ENCODE measurements at places on chromosomes 13 and 19.

GRCh38 chr13:70523622-70524021 is 415.4 kb upstream of the KLHL1 start:
- DNase-seq: no peak

GRCh38 chr19:2230033-2230531 is 6.0 kb downstream of the PLEKHJ1 start:
- DNase-seq: no peak

- no peak for DNase-seq
Observed at GRCh38 chr19:51002089-51002532, 707 bp upstream of the KLK8 start.

DNA sequence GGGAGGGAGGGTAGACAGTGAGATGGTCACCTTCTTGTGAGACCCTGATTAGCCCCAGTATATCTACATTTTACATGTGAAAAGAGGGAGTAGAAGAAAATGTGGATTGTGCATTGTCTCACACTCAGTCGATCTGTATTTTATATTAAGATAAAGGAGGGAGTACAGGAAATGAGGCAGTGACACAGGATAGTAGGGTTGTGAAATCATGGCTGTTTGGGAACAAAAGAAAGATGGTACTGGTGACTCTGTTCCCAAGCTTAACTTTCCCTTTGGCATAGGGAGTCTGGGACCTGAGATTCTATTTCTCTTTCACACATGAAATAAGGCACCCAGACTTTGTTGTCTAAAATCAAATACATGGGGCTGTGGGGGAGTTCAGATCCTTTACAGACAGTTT is 194.7 kb downstream of the ABCC4 start:
- DNase-seq: no peak

DNA sequence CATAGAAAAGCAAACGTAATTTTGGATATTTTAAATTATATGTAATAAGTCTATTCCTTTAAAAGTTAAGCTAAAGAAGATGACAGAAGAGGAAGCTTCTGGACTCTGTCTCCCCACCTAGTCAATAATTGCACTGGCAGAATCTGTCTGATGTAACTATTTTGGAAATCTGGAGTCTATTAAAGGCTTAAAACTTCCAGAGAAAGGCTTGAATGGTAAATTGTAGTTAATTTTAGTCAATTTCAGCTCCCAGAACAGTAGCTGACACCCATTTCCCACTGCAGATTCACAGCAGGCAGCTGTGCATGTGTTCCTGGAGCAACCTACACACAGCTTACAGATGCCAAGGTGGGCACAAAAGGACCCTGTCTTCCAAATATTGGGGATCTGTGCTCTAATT is 304.1 kb downstream of the PCDH20 start:
- DNase-seq: no peak

DNA sequence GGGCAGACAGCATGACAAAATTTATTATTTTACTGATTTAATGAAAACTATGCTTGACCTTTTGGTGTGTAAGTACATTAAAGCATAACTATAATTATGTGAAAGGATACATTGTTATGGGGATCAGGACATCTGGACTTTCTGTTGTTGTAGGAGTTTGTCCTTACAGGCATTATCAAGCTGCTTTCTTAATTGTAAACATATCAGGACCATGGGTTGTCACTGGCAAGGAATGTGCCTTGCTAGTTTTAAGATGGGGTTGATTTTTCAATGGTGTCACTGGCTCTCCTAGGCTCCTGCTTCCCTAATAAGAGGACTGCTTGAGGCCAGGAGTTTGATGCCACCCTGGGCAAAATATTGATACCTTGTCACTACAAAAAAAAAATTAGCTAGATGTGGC is 32.6 kb downstream of the KBTBD6 start:
- DNase-seq: no peak

- DNase-seq: peak; percentile 79
Observed at GRCh38 chr19:35066691-35067563, 25.4 kb downstream of the HPN start.

DNA sequence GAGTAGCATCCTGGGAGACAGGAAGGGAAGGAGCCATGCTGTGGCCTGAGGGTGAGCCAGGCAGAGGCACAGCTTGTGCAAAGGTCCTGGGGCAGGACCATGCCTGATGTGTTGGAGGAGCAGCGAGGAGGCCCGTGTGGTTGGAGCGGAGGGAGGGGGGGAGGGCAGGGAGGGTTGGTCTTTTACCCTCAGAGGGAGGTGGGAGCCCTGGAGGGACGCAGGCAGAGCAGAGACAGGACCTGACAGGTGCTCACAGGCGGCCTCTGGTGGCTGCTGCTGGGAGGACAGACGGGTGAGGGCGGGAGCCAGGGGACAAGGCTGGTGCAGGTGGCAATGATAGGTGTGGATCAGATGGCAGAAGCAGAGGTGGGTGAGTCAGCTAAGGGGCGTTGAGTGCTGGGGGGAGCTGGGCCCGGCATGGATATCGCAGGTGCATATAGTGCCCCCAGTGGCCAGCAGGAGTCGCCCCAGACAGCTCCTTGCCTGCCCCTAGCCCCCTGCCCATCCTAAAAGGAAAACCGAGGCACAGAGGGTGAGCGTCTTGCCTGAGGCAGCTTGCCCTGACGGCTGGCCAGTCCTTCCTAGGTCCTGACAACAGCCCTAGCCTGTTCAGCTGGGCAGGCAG is 9.8 kb upstream of the GNA15 start:
- peak; percentile 62 for DNase-seq

GRCh38 chr19:46131485-46132143 is 7.1 kb upstream of the IGFL3 start:
- DNase-seq: no peak

GRCh38 chr13:55069746-55070145 is 2041.1 kb downstream of the OLFM4 start:
- no peak for DNase-seq

- DNase-seq: no peak
Observed at GRCh38 chr13:38685974-38686576, 802 bp upstream of the FREM2 start.

GRCh38 chr13:50236898-50237318 is 221.7 kb downstream of the KCNRG start:
- DNase-seq: no peak

- DNase-seq: no peak
Observed at GRCh38 chr13:40453351-40454021, 213.0 kb downstream of the FOXO1 start.

GRCh38 chr19:44636439-44637389 is 7.0 kb upstream of the PVR start:
- no peak for DNase-seq

DNA sequence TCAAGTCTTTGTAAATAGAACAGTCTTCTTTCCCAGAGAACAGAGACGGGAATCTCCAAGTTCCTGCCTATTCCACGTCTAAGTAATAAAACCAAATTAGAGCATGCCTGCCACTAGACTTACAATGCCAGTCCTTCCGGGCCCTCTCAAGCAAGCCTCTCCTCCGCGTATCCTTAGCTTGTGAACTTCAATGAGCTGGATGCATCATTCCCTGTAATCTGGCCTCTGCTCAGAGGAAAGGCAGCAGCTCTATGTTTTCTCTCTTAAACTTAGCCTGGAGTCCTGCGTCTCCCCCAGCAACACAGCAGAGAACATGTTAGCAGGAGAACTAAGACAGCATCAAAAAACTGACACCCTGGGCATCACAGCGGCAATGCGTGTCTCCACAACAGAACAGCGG is 8.2 kb downstream of the NALCN start:
- DNase-seq: no peak

GRCh38 chr13:50374517-50374916 is 359.3 kb downstream of the KCNRG start:
- DNase-seq: no peak
